ENCODE measurements at places on chromosomes 6 and 20.

- DNase-seq: no peak
Observed at GRCh38 chr6:113632220-113632864, 224.8 kb upstream of the MARCKS start.

- DNase-seq: no peak
Observed at GRCh38 chr6:53049415-53049814, 15.8 kb upstream of the FBXO9 start.

- DNase-seq: no peak
Observed at GRCh38 chr6:138572167-138572875, 73.0 kb upstream of the NHSL1 start.

- DNase-seq: no peak
Observed at GRCh38 chr20:571754-572441, 28.3 kb upstream of the CSNK2A1 start.

DNA sequence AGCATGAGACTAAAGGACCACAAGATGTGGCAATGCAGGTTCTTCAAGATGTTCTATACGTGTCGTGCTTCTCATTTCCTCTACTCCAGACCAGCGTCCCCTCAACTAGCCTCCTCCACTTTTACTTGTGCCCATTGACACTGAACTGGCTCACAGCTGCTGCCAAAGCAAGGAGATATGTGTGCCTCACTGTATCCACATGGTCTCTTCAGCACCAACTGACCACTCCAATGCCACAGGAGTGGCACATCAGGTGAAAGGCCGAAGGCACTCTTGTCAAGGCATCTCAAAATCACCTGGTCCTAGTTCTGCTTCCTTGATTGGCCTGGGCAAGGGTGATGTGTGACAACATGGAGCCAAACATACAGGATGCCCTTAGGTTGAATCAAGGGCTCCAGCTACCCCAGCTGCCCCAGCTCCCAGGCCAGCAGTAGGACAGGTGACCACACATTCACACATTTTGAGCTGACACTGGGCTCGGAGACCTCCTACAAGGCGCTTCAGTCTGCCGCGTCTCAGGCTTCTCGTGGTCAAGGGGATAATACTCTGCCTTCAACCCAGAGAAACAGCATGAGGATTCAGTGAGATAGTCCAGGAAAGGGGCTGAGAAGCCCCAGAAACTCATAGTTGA, 205.2 kb upstream of the CDH4 start:
- DNase-seq: no peak

DNA sequence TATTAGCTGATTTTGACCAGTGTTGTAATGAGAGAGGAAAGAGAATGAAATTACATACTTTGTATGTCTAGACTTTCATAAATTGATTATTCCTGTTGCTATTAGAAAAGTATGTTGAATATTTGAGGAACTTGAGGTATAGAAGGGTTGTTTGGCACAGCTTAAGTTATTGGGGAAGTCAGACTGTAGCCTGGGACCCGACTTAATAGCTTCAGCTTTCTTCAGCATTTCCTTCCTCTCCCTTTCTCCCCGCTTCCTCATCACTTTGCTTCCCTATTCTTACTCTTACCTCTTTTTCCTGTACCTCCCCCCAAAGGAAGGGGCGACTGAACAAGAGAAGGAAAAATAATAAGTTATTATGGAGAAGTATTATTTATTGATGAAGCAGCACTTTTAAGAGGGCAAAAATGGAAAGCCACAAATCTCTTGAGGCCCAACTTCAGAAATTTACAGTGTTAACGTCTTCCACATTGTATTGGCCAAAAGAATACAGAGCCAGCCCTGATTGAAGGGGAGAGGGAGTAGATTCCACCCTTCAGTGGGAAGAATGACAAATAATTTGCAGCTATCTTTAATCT, 7.4 kb downstream of the SENP6 start:
- DNase-seq: no peak

DNA sequence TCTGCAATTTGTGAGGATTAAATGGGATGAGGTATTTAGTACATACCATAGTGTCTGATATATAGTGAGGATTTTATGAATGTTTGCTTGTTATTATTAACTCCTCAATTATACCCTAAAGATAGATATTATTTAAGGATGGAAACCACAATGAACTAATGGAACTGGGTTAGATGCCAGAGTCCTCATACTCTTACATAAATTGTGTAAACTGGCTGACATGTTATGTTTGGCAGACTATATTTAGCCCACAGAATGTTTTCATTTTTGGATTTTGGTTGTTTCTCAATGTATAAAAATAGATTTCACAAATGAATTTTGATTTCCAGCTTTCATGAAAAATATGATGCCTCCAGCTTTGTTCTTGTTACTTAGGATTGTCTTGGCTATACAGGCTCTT, 37.6 kb downstream of the HTR1B start:
- DNase-seq: no peak

GRCh38 chr6:34053721-34054120, 92.2 kb downstream of the GRM4 start:
- no peak for DNase-seq

- no peak for DNase-seq
Observed at GRCh38 chr6:17927705-17928104, 59.7 kb downstream of the KIF13A start.

- DNase-seq: no peak
Observed at GRCh38 chr6:121590916-121591315, 155.5 kb downstream of the GJA1 start.

GRCh38 chr6:617456-618100, 39.3 kb downstream of the HUS1B start:
- DNase-seq: no peak
